Activated CD8-positive, alpha-beta T cell treated with anti-CD3 and anti-CD28 coated beads, Interleukin-2, amount 10 ng/mL, durations not matched to agents 7 days and 5 days (primary cell): ENCODE measurements at places on chromosomes 1 and 21. TPM values are rescaled to one million over a fixed set of nuclear protein-coding genes. Genes with fewer than 3 reads are reported as not detected.

GRCh38 chr21:33383056-33383888, 19.9 kb upstream of the IFNGR2 start:
- peak; percentile 86 for DNase-seq
- H3K4me3 ChIP-seq, result peak overlapping the region; percentile 72
- H3K36me3 ChIP-seq, result no peaks in the 10 kb centered on the region
- H3K27me3 ChIP-seq, result peaks cover 25% of the 10 kb centered on the region
- H3K4me1 ChIP-seq, result peaks cover 70% of the 10 kb centered on the region

DNA sequence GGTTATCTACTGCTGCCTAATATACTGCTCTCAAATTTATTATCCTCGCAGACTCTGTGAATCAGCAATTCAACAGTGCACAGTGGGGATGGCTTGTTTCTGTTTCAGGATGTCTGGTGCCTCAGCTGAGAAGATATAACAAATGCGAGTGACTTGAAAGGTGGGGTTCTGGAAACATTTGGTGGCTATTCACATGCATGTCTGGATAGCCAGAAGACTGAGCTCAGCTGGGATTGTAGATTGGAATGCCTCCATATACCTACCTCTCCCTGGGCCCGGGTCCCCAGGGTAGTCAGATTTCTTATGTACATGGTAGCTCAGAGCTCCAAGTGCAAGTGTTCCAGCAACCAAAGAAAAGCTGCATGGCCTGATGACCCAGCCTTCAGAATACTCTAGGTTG, 176.3 kb downstream of the IER5 start:
- H3K27ac ChIP-seq, result no peak overlapping the region
- H3K4me1 ChIP-seq, result no peaks in the 10 kb centered on the region
- peaks cover 7% of the 10 kb centered on the region for H3K27me3 ChIP-seq
- no peak overlapping the region for H3K4me3 ChIP-seq
- H3K36me3 ChIP-seq, result no peaks in the 10 kb centered on the region

DNA sequence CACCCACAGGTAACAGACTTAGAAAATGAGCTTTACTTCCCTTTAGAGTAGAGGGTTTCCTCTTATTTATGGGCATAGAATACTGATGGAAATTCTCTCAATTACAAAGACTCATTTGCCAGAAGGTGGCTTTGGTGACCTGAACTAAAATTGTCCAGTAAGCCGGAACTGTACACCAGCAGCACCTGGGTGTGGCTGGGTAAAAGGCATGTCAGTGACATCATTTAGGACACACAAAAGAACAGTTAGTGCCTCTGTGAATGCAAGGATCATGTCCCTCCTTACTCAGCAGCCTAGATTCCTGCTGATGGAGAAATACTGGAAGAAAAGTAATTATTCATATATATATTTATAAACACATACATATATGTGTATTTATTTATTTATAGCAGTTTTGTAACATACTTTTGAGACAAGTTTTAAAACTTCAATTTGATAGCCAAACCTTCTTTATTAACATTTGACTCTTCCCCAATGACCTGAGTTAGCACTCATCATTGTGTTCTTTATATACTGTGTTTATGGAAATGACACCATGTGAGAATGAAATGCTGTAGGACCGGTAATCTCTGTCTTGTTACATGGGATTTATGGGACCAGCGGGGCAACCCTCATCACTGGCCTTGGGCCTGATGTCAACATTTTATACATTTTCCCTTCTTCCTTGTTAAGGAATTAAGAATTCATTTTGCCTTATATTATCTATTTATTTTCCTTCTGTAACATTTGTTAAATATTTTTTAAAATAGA, 274.4 kb downstream of the BRINP2 start:
- no peaks in the 10 kb centered on the region for H3K27me3 ChIP-seq
- no peak overlapping the region for H3K27ac ChIP-seq

DNA sequence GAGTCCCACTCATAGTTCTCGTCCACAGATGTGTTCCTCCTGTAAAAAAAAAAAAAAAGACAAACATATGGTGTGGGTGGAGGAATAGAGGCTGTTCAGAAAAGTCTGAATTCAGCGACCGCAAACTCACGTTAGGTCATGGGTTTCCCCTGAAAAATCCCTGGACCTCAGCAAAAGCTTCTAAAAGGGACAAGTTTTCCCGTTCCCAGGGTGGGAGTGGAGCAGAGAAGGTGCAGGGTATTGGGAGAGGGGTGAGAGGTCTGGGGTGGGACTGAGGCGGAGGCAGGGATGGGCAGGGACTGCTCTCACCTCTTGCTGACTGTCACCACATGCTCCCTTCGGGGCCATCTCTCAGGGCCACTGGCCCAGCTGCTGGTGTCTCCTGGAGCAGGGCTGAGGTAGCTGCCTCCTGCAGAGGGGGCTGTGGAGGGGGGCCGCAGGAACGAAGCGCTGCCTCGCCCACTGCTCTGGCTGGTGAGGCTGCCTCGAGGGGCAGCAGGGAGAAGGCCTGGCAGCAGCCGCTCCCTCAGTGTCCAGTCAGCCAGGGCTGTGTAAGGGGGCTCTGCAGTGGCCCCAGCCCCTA, 2.6 kb upstream of the TAGLN2 start:
- H3K27me3 ChIP-seq, result no peaks in the 10 kb centered on the region
- DNase-seq, result no peak
- peaks cover 16% of the 10 kb centered on the region for H3K4me1 ChIP-seq
- no peak overlapping the region for H3K4me3 ChIP-seq
- no peak overlapping the region for H3K27ac ChIP-seq
- H3K36me3 ChIP-seq, result peaks cover 14% of the 10 kb centered on the region

- H3K4me3 ChIP-seq, result no peak overlapping the region
- H3K4me1 ChIP-seq, result no peaks in the 10 kb centered on the region
- DNase-seq, result no peak
- peaks cover 18% of the 10 kb centered on the region for H3K36me3 ChIP-seq
Measured at GRCh38 chr1:198794498-198794897, 155.7 kb downstream of the PTPRC start.

DNA sequence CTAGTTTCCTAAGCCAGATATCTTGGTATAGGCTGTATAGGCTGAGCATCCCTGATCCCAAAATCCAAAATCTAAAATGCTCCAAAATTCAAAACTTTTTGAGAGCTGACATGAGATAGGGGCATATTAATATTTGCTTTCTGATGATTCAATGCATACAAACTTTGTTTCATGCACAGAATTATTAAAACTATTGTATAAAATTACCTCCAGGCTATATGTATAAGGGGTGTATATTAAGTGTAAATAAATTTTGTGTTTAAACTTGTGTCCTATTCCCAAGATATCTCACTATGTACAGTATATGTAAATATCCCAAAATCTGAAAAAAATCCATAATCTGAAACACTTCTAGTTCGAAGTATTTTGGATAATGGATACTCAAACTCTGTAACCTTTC, 2.6 kb downstream of the WDR64 start:
- no peaks in the 10 kb centered on the region for H3K36me3 ChIP-seq
- H3K4me1 ChIP-seq, result no peaks in the 10 kb centered on the region
- H3K4me3 ChIP-seq, result no peak overlapping the region
- H3K27me3 ChIP-seq, result peaks cover 2% of the 10 kb centered on the region
- H3K27ac ChIP-seq, result no peak overlapping the region

Gene LCE3B
- total RNA-seq, result not detected

DNA sequence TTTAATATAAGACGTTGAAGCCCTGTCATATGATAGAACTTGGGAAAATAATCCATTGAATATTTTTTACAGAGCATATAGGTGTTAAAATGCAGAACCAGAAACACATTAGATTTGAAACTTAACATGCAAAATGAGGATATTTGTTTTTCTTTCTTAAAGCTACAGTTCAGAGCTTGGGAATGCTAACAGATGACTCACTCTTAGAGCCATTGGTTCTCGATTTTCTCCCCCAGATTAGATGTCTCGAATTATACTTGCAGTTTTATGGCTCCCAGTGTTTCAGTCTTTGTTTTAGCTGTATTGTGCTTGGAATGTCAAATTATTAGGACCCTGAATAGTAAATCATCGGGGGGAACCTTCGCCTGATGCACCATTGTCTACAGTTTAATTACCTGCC, 575.7 kb upstream of the ZP4 start:
- no peak overlapping the region for H3K4me3 ChIP-seq
- no peaks in the 10 kb centered on the region for H3K4me1 ChIP-seq
- no peak overlapping the region for H3K27ac ChIP-seq

DNA sequence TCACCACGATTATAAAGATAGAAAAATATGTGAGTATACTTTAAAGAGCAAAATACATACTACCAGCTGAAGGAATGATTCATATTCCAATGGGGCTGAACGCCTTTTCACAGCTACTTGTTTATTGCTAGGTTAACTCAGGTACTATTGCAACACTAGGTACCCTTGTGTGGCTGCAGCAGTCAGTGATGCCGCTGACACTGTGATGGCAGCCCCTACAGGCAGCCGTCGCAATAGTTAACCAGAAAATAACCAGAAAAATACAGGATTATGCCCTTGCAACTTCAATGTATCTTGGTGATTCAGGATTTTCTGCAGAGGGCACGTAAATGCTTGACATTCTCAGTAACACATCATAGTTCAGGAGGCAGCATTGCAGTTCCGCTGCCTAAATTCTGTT, 1.6 kb upstream of the MARK1 start:
- H3K27ac ChIP-seq, result no peak overlapping the region
- peaks cover 6% of the 10 kb centered on the region for H3K36me3 ChIP-seq
- no peak overlapping the region for H3K4me3 ChIP-seq
- H3K27me3 ChIP-seq, result peaks cover 47% of the 10 kb centered on the region

- H3K27ac ChIP-seq, result no peak overlapping the region
- H3K27me3 ChIP-seq, result no peaks in the 10 kb centered on the region
- no peak for DNase-seq
Measured at GRCh38 chr1:176919386-176920378, 244.8 kb downstream of the ASTN1 start.

Gene OPRD1
- total RNA-seq, result not detected

DNA sequence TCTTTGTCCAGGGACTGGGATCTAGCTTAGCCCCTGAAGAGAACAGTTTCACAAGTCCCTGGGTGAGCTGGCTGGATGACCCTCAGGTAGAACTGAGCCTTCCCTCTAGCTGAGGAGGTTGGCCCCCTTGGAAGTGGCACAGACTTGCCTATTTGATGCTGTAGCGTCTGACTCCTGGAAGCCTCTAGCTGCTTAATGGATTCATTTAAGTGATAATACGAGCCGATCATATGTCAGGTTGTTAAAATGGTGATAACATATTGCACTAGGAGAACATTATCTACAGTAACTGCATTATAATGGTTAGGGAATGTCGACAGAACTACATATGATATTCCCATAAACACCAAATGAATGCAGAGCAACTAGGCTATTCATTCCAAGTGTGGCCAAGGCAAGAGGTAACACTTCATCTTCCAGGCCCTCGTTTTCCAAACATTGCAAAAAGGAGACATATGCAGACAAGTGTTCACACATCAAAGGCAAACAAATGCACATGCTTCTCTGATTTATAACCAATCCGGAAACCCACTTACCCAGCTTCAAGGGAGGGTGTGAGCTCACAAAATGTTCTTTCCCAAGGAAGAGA, 340.1 kb upstream of the PLXNA2 start:
- no peaks in the 10 kb centered on the region for H3K36me3 ChIP-seq
- no peak for DNase-seq
- no peak overlapping the region for H3K4me3 ChIP-seq

DNA sequence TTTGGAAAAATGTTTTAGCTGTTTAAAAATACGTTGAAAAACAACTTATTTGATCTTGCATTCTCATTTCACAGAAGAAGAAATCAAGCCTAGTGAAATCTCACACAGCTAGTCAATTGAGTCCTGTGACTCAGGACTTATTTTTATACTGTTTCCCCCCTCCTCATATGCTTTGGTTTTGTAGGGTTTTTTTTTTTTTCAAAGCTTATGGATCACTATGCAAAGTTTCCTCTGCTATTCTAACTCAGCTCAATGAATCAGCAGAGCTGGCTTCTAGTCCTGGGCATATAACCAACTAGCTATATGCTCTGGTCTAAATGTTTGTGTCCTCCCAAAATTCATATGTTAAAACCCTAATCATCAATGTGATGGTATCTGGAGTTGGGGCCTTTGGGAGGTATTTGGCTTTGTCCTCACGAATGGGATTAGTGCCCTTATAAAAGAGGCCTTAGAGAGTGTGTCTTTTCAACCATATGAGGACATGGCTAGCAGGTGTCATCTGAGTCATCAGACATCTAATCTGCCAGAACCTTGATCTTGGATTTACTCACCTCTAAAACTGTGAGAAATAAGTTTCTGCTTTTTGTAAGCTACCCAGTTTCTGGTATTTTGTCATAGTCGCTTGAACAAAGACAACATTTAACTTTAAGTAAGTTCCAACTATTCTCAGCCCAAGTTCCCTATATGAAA, 317.2 kb upstream of the C1orf87 start:
- H3K4me3 ChIP-seq, result no peak overlapping the region
- H3K27me3 ChIP-seq, result no peaks in the 10 kb centered on the region
- no peaks in the 10 kb centered on the region for H3K36me3 ChIP-seq
- no peak overlapping the region for H3K27ac ChIP-seq

- H3K4me1 ChIP-seq, result peaks cover 3% of the 10 kb centered on the region
- no peak for DNase-seq
- no peaks in the 10 kb centered on the region for H3K27me3 ChIP-seq
Measured at GRCh38 chr1:112923959-112924349, 32.0 kb downstream of the SLC16A1 start.

Gene RBM11
- 0.34 TPM for total RNA-seq
